ENCODE measurements at places on chromosomes 6 and 20. TPM values are rescaled to one million over a fixed set of nuclear protein-coding genes. Genes with fewer than 3 reads are reported as not detected.

- DNase-seq, result no peak
Observed at GRCh38 chr6:2756687-2757224, 6.0 kb upstream of the MYLK4 start.

DNA sequence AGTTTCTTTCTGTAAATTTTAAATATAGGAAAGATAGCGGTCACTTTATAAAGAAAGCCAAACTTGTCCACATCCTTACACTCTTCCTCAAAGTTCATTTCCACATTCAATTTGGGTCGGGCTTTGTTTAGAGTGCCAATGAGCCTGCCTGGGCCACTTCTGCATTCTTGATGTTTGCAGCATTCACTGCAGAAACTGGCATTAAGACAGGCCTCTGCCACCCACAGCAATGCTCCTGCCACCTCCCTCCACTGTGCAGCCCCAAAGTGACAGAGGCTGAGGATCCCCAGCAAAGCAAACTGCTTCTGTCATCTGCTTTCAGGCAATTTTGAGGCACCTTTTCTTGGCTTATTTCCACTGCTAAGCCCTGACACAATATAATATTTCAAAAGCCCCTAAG lies 61.2 kb downstream of the TNFAIP3 start:
- DNase-seq, result no peak

DNA sequence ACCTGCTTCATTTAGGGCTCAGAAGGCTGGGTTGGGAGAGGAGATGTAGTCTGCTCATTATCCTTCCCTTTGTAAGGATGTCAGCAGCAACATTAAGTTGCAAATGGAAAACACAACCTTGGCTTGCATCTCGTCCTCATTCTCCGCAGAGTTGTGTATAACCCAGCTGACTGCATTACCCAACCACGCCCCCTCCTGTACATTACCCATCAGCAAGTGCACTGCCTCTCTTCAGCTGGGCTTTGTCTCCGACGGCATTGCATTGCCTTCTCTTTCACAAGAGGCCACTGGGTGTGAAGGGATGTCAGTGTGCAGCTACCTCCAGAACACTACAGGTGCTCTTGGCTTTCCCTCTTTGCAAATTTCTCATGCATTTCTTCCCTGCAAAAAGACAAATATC lies 128.7 kb upstream of the TSHZ2 start:
- no peak for DNase-seq

- DNase-seq, result no peak
Observed at GRCh38 chr20:54227241-54227640, 19.4 kb downstream of the PFDN4 start.

Gene SPAG4
- 41.5 TPM for total RNA-seq

GRCh38 chr20:51926670-51927305 lies 124.5 kb upstream of the SALL4 start:
- DNase-seq, result no peak

Gene DCDC2
- 21.1 TPM for total RNA-seq

GRCh38 chr6:89501222-89501621 lies 68.3 kb downstream of the ANKRD6 start:
- no peak for DNase-seq

GRCh38 chr20:24629668-24630067 lies 160.2 kb downstream of the SYNDIG1 start:
- DNase-seq, result no peak

- no peak for DNase-seq
Observed at GRCh38 chr6:70107852-70108629, 194.8 kb downstream of the COL9A1 start.

Gene FOXA2
- 16.1 TPM for total RNA-seq

Gene RAET1G
- not detected for total RNA-seq

Gene RIPOR3
- 3.4 TPM for total RNA-seq

DNA sequence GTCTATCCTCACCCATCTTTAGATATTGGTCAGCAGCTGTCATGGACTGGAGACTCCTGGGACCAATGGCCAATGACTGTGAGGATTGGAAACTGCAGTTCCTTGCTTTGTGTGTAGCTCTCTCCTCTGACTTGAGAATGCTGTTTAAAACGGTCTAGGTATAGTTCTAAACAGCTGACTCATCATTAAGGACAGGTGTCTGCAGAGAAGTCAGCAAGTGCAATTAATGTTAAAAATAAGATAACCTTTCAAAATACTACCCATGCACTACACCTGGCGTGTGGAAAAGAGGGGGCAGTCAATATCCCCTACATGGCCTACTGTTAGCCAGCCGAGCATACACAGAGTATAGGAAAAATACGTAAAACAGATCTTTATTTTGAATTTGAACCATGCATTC lies 115.4 kb upstream of the TAB2 start:
- DNase-seq, result no peak

Gene OR2H2
- total RNA-seq, result not detected

Gene MROH8
- total RNA-seq, result 1.3 TPM

DNA sequence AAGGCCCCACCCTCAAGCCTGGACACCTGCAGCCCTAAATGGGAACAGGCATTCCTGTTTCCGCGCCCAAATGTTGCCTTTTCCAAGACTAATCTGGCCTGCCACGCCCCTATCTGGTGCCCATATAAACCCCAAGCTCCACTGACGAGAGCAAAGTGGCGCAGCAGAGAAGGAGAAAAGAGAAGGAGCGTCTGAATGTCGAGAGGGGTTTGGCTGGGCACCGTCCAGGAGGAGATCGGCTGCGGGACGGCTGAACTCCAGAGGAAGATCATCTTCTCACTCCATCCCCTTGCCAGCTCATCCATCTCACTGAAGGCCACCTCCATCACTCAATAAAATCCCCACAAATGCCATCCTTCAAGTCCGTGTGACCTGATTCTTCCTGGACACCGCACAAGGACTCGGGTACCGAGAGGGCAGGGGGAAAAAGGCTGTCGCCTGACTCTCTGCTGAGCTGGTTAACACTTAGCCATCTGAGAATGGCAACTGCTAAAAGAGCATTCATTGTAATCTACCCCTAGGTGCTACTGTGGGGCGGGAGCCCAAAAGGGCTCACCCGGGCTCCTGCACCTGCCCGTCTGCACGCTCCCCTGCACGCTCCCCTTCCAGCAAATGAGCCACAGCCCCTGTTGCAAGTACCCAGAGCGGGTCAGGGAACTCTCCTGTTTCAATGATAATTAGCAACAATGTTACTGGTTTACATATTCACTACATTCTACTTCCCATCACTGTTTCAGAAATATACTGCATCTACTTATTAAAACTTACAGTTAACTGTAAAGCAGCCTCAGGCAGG lies 23.5 kb downstream of the TAF4 start:
- DNase-seq, result no peak

- no peak for DNase-seq
Observed at GRCh38 chr6:131937226-131937625, 13.9 kb downstream of the CCN2 start.

DNA sequence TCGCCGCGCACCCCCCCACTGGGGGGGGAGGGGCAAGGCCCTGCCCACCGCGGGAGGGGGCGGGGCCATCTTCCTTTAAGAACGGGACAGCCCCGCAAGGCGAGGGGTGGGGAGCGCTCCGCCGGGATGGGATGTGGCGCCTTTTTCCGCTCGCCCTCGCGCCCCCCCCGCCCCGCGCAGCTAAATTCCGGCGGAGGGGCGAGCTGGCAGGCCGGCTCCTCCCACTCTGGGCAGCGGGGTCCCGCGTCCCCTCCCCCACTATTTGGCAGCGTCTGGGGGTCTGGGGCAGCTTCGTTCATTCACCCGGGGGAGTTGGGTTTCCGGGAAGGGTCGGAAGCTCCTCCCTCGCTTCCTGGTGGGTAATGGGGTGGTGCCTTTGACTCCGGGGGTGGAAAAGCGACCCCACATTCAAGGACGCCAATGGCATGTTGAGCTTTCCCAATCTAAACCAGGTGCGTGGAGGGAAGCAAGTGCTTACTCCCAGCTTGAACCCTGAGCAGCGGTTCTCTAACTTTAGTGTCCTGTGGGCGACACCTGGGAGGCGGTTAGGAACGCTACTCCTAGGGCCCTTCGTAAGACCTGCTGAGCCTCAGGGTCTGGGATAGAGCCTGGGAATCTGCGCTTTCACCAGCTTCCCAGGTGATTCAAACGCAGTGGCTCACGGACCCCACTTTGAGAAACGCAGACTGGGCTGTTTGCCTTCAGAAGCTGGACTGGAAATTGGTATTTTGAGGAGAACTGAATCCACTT lies 927 bp downstream of the ASXL1 start:
- DNase-seq, result peak; percentile 76

Gene NKX2-2
- 2.0 TPM for total RNA-seq

- no peak for DNase-seq
Observed at GRCh38 chr6:86715676-86716075, 221.7 kb upstream of the HTR1E start.

- DNase-seq, result no peak
Observed at GRCh38 chr6:69816026-69816425, 19.2 kb upstream of the LMBRD1 start.

DNA sequence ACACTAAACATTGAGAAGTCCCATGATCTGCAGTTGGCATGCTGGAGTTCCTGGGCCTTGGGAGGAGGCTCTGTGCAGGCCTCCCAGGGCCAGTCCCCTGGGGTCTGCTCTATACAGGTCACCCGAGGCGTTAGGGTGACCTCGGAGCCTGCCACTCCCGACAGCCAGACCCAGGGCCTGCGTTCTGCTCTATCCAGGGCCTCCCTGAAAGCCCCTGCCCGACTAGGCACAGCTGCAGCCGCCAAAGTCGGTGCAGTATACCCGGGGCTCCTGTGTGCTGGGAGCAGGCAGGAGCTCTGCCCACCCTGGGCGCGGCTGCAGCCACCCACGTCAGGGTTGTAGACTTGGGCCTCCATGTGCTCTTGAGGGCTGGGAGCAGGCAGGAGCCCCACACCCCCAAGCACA lies 6.3 kb upstream of the OR14J1 start:
- no peak for DNase-seq

GRCh38 chr6:123024976-123025375 lies 28.9 kb downstream of the CLVS2 start:
- no peak for DNase-seq

DNA sequence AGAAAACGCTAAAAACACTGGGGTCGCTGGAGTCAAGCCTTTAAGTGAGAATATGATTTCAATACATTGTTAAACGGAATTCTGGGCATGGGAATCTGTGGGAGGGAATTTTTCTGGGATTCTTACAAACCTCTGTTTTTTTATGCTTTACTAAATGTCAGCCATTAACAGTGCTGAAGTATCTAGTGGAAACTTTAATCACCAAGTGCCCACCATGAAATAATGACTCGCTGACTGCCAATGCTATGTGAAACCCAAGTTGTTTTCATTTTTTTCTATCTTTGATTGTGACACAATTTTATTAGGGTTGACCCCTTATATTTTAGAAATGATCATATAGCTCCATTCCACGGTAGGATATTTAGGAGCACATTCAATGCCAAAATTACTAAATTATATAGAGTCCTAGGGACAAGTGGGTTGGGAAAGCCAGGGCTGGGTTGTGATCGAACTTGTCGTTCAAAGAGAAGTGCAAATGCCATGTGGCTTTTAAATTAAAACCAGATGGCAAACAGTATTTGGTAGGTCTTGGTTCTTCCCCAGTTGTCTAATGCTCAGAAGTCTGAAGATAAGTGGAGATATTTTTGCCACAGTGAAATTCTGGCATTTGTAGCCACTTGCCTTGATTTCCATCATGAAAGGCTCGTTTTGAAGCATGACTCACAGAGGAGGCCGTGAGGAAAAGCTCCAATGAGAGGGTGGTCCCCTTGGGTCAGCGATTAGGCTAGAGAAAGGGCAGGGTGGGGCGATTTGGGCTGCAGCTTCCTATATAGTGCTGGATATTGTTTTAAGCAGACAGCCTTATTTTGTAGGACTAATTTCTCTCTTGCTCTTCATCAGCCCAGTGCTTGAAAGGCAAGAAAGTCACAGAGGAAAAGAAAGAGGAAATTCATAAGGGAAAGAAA lies 254.4 kb upstream of the JAG1 start:
- DNase-seq, result no peak

GRCh38 chr6:167683028-167683862 lies 143.5 kb upstream of the AFDN start:
- DNase-seq, result peak; percentile 67

Gene GSTA2
- 95.4 TPM for total RNA-seq

GRCh38 chr6:107315114-107315513 lies 144.2 kb downstream of the PDSS2 start:
- no peak for DNase-seq

DNA sequence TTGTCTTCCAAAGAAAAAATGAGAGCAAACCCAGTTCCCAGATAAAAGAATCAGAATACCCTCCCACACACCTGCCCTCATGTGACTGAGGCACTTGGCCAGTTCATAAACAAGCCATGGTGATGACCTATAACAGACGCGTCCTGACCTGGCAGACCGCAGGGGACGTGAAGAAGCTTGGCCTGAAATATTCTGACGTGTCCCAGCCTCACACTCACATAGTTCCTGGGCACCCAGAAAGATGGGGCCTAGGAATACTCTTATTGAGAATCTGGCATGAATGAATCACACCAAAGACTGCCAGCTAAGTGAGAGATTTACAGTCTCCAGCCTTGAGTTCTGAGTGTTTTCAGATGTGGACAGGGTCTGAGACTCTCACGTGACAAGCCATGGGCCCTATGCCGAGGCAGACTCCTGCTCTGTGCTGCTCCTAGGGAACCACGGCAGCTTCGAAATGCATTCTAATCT lies 17.2 kb upstream of the MAP3K4 start:
- peak; percentile 53 for DNase-seq

Gene C20orf202
- total RNA-seq, result not detected

- DNase-seq, result peak; percentile 41
Observed at GRCh38 chr6:79671600-79672266, 40.6 kb downstream of the SH3BGRL2 start.

- no peak for DNase-seq
Observed at GRCh38 chr6:20746024-20746423, 211.8 kb downstream of the CDKAL1 start.

DNA sequence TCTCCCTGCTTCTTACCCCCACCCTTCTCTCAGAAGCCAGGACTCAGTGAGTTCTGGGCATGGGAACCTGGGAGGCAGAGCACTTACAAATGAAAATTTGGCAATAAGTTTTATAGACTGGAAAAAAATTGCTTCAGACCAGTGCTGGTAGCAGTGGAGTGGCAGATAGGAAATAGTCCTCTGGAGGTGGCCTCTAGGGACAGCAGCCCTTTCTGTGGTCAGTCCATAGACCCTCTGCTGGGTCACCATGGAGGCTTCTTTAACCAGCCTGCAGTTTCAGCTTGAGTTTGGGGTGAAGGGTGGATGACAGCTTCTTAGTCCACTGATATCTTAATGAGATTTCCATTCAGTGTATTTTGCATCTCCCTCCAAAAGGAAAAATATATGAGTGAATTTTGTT lies 179.1 kb downstream of the ARID1B start:
- no peak for DNase-seq

DNA sequence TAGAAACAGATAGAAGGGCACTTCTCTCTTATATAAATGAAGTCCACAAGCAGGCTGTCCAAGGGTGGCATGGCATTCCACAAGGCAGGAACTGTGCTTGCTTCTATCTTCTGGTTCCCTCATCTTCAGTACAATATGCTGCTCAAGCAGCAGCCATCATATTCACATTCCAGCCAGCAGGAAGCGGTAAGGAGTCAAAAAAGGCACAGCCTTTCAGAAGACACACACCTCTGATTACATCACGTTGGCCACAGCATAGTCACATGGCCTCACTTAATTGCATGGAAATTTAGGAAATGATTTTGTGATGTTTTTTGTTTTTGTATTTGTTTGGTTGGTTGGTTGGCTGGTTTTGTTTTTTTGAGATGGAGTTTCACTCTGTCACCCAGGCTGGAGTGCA lies 19.0 kb downstream of the REM1 start:
- no peak for DNase-seq
